ENCODE measurements at places on chromosomes 5 and 9.

- DNase-seq: no peak
Observed at GRCh38 chr5:172129256-172129910, 58.6 kb downstream of the STK10 start.

DNA sequence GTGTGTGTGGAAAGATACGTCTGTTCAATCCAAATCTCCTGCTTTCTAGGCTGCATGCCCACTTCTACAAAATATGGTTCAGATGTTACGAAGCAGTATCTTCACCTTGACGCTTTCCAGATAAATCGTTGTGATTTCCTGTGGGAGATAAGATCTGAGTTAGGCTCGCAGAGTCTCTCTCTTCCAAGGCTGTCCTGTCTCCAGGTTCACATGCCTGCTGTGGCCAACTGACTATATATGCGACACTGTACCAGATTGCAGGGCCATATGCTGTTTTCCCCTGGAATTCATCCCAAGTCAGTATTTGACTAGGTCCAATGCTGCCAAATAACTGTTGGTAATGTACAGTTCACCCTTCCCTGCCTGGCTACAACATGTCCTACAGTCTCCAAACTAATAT lies 47.9 kb downstream of the TMEM252 start:
- DNase-seq: no peak

DNA sequence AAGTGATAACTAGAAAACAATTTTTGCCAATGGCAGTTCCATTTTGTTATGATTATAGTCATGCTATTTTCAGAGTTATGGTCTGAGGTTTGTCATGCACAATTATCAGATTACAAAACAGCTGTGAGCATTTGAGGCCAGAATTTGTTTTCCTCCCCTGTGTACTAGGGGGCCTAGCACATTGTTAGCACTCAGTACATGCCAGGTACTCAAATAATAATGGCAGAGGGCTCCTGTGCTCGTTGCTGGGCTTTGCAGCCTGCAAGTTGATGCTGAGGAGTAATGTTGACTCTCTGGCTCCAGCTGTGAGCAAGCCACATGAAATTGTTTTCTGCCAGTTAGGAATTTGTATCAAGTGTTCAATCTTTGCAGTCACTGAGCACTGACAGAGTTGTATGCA lies 6.9 kb downstream of the DNAI1 start:
- DNase-seq: no peak

GRCh38 chr5:161546470-161547301 lies at the start of gene GABRB2:
Gene GABRB2 (minus strand): TSS chr5:161546725. CDS start chr5:161546643, 82 bp downstream.
- peak; percentile 1 for DNase-seq

- no peak for DNase-seq
Observed at GRCh38 chr9:93126825-93127368, 7.2 kb downstream of the NINJ1 start.

GRCh38 chr9:15541872-15542271 lies 11.0 kb upstream of the CCDC171 start:
- DNase-seq: no peak

DNA sequence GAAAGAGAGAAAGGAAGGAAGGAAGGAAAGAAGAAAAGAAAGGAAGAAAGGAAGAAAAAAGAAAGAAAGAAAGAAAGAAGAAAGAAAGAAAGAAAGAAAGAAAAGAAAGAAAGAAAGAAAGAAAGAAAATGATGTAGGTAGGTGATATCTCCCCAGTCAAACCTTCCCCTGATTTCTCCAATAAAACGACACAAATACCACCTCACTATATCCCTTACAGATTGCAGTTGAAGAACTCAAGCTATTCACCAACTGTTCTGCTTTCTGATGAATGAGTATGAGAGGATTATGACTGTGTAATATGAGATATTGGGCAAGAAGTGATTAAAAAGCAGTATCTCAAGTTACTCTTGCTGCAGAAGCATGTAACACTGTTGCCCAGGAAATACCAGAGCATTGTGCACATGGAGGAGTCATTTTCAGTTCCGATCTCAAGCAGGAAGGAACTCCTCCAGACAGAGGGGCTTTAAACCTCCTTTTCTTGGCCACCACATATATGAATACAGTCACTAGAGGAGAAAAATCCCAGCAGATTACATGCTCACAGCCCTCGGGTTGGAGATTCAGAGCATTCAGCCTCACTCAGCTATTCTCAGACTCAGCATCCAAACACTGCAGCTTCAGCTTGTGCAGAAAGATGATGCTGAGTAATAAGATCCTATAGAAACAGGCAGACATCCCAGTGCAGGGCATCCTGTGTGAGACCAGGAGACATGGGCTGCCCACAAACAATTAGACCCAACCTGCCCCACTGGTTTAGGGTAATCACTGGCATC lies 61.4 kb downstream of the UGCG start:
- DNase-seq: peak; percentile 10

DNA sequence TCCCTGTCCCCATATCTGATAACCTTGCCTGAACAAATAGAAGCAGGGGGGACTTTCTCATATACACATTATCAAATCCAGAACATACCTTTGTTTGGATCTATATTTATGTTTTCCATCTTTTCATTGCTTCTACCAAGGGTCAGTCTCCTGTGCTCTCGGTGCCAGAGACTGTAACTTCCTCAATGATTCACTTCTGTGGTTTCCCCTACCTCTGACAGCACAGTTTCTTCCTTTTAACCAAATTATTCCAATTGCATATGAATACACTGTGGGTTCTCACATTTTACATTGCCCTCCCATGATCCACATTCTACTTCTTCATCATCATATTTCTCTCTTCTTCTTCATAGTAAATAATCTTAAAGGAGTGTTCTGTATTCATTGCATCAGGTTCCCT lies 32.2 kb downstream of the NMUR2 start:
- no peak for DNase-seq

DNA sequence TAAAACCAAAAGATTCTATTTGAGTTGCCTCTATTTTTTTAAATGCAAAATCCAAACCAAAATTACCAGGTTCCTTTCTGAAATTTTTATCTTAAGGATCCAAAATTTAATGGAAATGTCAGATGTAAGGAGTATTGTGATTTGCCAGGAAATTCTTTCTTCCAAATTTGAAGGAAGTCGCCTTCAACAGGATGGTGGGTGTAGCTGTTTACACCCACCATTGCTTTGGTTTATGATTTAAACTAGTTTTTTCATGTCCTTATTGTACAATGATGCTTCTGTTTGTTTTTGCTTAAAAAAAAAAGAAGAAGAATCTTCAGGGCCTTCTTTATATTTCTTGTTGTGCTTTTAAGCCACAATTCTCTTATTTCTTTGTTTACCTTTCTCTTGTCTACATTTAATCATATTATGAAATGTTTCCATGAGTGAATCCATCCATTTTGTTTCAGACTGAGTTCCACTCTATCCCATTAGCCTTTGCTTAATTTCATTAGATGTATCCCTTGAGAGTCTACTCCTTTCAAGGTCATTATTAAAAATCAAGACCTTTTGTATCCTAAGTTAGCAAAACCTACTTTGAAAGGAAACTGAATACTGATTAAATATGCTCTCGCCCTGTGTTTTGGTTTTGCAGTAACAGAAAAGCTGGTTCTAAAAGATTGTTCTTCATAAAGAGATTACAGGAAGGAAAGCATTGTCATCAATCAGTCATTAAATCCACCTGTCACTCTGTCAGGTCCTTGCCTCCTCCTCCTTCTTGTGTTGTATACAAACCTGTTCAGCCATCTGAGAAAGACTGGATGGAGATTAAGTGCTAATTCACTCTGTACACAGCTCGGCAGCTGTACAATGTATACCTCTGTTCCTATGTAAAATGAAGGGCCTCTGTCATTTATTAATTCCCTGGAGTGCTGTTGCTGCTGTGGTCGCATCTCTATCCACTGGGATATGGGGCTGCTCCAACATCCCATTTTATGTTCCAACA lies 45.5 kb upstream of the SLC2A8 start:
- DNase-seq: no peak

DNA sequence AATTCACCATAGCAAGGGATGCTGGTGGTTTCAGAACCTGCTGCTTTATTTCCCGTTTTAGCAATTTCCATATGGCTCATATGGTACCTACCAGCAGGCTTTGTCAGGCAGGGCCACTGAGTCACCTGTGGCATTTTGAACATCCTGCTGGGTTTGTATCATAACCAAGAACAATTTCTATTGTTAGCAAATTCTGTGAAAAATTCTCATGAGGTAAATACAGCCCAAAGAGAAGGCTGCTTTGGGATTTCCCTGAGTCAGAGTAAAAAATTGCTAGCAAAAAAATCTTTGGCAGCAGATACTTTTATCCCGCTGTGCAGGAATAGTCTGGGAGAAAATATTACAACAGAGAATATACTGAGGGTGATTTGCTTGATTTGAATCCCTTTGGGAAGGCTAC lies 52.7 kb downstream of the PRR16 start:
- no peak for DNase-seq

DNA sequence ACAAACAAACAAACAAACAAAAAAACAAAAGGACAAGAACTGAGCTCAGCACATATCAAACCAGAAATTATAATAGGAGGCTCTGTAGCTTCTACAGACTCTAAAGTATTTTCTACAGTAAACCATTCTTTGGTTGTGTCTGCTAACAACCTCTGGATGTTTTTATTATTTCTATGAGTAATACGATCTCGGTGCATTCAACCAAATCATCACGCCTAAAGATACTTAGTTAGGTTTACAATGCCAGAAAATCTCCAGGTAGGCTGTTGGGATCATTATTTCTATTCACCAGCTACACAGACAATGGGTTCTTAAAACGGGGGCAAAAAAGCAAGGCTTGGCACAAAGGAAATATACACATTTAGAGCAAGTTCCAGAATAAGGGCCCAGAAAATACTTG lies 41.6 kb upstream of the ALDOB start:
- DNase-seq: no peak

GRCh38 chr9:108168236-108168850 lies 678.8 kb upstream of the KLF4 start:
- no peak for DNase-seq

- no peak for DNase-seq
Observed at GRCh38 chr5:73940026-73940425, 314.0 kb downstream of the ARHGEF28 start.

- DNase-seq: no peak
Observed at GRCh38 chr5:89263846-89264245, 380.9 kb upstream of the MEF2C start.

- DNase-seq: no peak
Observed at GRCh38 chr5:76983468-76983867, 30.6 kb downstream of the CRHBP start.

- peak; percentile 87 for DNase-seq
Observed at GRCh38 chr5:5494489-5495402, 72.3 kb downstream of the ICE1 start.

DNA sequence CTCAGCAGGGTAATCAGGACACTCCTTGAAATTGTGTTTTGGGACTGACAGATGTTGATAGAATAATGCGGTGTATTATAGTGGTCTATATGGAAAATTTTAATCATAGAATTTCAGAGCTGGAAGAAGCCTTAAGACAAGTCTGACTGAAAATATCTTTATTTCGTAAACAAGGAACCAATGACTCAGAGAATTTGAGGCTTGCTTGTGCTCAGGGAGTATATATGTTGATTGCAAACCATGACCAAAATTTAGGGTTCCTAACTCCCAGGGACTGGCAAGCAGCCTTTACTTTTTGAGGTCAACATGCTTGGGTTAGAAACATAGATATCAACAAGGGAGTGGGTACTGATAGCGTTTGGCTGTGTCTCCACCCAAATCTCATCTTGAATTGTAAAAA lies 287.2 kb downstream of the CD180 start:
- DNase-seq: no peak

DNA sequence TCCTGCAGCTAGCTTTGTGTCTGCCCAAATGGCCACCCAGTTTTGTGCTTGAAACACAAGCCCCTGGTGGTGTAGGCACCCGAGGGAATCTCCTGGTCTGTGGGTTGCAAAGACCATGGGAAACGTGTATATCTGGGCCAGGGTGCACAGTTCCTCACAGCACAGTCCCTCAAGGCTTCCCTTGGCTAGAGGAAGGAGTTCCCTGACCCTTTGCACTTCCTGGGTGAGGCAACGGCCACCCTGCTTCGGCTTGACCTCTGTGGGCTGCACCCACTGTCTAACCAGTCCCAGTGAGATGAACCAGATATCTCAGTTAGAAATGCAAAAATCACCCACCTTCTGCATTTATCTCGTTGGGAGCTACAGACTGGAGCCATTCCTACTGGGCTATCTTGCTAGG lies 865.0 kb upstream of the ACO1 start:
- no peak for DNase-seq

- no peak for DNase-seq
Observed at GRCh38 chr5:74240783-74241750, 399.5 kb downstream of the ENC1 start.

- DNase-seq: no peak
Observed at GRCh38 chr9:14423815-14424261, 109.9 kb upstream of the NFIB start.

- no peak for DNase-seq
Observed at GRCh38 chr5:173208296-173208695, 26.7 kb downstream of the NKX2-5 start.

GRCh38 chr9:82553654-82554366 lies 509.1 kb downstream of the RASEF start:
- DNase-seq: no peak

DNA sequence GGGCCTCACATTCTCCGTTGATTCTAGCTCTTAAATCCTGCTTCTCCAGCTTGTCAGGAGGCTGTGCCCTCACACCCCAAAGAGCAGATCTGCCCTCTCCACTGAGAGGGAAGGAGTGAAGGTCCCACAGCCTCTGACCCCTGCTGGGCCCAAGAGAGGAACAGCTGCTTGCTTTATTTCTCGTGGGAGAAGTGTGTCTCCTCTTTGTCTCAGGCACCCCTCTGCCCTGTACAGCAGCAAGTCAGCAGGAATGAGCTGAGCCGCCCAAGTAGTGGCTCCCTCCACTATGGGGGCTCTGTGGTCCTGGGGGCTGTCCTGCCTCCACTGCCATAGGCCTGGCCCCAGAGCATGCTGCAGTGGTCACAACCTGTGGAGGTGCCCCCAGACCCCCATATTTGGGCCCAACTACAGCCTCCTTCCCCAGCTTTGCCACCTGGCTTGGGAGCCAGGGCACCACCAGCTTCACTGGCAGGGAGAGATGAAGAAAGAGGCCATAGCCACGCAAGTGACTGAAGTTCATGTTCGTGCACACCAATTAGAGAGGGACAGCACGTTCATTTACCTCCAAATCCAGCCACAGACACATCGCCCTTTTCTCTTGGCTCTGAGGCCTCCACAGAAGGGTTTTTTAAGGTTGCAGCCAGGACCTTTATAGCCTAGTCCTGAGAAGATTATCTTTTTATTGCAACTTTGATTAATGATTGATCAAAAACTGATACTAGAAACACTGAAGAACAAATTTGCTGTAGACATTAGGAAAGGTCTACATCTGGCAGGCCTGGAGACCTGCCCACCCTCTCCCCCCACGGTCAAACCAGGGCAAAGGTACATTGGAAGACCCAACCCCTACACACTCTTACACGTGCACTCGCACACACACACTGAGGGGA lies 27.5 kb downstream of the IRF1 start:
- DNase-seq: no peak

- no peak for DNase-seq
Observed at GRCh38 chr9:137303893-137304382, 1.9 kb upstream of the NRARP start.
